ENCODE measurements at places on chromosomes 1 and 21.

- DNase-seq = no peak
Observed at GRCh38 chr1:215983680-215984079, 416.6 kb downstream of the KCTD3 start.

GRCh38 chr21:44706026-44706705 lies 5.2 kb downstream of the TSPEAR start:
- no peak for DNase-seq

DNA sequence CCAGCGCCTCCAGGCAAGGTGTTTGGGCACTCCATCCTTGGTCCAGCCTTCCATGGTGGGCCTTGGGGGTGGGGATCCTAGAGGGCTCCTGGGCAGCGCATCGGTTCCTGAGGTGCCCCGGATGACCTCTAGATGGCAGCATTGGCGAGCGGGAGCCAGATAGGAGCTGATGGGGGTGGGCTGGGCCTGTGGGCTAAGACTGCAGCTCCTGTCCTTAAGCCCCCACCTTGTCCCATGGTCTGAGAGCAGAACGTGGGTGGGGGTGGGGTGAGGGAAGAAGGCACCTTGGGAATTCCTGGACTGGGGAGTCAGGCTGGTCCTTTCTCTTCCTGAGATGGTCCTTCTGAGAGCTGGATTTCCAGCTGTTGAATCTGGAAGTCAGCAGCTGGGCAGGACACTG lies 93.4 kb upstream of the CSF3R start:
- no peak for DNase-seq

- DNase-seq = no peak
Observed at GRCh38 chr1:181669246-181669645, 185.9 kb downstream of the CACNA1E start.

- no peak for DNase-seq
Observed at GRCh38 chr1:185488808-185489207, 171.8 kb upstream of the IVNS1ABP start.

- no peak for DNase-seq
Observed at GRCh38 chr1:62144238-62144831, 50.3 kb upstream of the L1TD1 start.

DNA sequence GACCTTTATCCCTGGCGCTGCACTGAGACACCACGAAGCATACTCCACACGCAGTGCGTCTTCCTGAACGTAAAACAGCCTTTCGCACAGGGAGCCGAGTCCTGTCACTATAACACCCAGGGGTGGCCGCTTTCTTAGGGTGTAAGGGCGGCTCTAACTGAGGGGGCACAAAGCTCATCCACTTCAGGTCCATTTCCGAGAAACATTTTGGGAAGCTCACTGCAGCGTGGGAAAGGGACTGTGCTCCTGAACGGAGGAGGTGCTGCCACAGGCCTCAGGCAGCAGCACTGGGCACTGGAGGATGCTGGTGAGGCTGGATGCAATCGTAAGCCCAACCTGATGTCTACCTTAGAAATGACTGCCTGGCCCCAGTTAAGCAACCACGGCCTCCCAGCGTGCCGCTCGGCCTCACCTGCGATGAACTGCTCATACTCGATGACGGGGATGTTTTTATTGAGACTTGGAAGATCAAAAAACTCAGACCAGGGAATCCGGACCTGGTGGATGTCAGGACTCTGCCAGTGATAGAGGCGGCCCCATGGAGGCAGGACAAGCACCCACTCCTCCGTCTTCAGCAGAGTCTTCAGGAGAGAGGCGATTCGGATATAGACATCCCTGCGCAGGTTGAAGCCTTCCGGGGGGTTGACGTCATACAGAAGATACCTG lies 2.3 kb downstream of the POFUT2 start:
- DNase-seq = no peak

DNA sequence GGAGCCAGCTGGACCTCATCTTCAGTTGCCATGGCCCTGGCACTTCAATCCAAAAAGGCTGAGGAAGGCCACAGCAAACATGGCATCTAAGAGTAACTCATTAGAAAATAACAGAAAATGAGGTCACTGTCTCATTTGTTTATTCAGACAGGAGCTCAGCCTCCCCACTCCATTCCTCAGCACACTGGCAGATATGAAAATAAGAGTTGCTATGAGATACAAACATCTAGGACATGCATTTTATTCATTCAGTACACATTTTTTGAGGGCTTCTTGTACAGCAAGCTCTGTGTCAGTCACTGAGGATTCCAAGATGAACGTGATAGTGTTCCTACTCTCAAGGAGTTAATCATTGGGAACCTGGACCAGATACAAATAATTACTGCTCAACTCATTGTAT lies 32.7 kb upstream of the TMEM125 start:
- no peak for DNase-seq

GRCh38 chr1:9375912-9376311 lies 83.2 kb downstream of the SPSB1 start:
- no peak for DNase-seq

GRCh38 chr1:1974834-1975233 lies 28.8 kb downstream of the CFAP74 start:
- DNase-seq = no peak

DNA sequence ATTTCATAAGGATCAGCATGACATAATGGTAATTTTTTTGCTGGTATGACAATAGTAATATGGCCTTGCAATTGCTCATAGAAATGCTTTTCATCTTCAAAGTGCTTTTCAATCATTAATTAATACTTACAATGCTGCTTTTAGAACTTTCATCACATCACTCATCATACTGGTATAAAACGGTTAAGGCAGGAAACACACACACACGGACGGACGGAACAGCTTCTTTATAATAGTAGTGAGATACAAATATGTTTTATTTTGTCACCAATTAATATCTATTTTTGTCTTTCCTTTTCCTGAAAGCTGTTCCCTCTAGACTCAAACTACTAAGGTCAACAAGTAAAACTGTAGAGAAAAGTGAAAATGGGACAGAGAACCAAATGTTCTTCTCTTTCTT lies 353.9 kb upstream of the PKN2 start:
- no peak for DNase-seq

- DNase-seq = no peak
Observed at GRCh38 chr1:55679971-55680370, 464.8 kb upstream of the USP24 start.
